ENCODE measurements at places on chromosomes 7 and 10.

DNA sequence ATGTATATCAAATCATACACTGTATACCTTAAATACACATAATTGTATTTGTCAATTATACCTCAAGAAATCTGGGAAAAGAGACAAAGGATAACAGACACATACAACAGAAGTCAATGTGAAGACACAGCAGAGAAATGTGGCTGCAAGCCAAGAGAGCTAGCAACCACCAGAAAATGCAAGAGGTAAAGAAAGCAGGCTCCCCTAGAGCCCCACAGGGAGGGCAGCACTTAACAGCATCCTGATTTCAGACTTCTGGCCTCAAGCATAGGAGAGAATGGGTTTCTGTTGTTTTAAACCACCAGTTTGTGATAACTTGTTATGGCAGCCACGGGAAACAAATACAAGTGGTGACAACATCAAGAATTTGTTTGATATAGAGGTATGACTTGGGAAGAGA, 1197.2 kb downstream of the SORCS1 start:
- DNase-seq: no peak

GRCh38 chr7:136655414-136655813, 213.0 kb upstream of the CHRM2 start:
- no peak for DNase-seq

DNA sequence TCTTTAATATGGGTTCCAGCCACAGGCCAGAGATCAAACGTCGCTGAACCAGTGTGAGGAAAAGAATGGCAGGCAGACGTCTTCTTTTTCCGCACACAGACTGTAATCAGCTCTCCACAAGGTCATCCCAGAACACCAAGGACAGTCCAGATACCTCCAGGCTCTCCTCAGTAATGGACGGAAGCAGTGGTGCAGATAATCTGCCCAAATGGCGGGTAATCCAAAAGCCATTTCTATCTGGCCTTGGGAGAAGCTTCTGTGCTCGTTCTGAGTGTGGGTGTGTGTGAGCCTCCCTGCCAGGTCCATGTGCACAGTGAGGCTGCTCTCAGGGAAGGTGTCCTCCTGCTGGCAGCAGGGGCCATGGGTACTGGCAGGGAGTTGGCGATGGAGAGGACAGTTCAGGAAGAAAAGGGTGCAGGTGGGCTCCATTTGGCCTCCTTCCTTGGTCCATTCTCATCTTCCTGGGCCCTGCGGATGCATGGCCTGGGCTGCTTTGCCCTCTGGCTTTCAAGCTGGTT, 15.6 kb upstream of the TEX36 start:
- DNase-seq: no peak

DNA sequence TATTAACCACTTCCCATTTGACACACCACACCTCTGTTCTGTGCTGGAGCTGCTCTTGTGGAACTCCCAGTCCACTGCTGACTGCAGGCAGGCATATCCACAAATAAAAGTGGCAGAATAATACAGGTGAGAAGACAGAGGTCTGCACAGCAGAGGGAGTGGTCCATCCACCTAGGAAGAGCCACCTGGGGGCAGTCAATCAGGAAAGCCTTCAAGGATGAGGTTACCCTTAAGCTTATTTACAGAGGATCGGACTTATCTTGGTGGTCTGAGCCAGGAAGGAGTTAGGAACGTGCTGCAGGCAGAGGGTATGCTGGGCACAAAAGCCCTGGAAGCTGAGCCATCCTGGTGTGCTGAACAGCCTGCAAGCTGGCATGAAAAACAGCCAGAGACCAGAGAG, 78.7 kb downstream of the FRMPD2 start:
- DNase-seq: no peak

DNA sequence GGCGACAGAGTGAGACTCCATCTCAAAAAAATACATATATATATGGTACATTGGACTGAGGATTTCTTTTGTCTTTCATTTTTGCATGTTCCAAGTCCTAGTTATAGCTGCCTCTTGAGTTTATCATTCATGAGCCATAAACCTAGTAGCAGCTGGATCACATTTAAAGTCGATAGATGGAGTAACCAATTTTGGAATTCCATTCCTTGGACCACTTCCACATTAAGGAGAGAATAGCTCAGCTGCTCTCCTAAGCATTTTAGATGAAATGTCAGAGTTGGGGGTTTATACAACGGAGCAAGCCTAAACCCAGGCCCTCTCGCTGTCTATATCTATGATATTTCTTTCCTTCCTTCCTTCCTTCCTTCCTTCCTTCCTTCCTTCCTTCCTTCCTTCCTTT, 141.2 kb downstream of the LYZL1 start:
- DNase-seq: no peak

GRCh38 chr7:90625562-90625961, 29.4 kb downstream of the CDK14 start:
- no peak for DNase-seq

GRCh38 chr7:298375-298702, 8.4 kb downstream of the FOXL3 start:
- DNase-seq: no peak

DNA sequence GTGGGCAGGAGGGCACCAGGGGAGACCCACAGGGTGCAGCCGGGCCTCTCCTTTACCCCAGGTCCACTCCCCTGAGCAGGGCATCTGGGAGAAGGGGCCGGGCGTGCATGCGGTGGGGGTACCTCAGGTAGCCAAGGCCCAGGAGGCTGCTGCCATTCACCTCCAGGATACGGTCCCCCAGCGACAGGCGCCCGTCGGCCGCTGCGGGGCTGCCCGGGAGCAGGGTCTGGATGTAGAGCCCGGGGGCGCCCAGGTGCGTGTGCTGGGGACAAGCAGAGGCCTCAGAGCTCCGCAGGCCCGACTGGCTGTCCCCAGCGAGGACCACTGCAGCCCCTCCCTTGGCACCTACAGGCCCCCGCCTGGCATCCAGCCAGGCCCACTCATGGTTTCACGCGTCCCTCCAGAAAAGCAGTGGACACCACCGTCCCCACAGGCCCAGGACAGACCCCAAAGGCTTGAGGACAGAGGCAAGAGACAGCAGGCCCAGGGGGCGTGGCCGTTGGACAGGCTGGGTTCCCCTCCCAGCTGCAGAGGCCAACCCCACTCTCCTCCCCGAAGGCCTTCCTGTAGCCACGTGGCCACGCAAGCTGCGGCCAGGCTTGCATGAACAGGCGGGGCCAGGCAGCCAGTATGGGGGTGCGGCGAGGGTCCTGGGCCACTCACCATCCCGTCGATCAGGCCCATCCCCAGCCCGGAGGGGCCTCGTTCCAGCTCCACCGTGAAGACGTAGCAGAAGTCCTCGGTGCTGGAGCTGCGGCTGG, 24.3 kb downstream of the AP5Z1 start:
- DNase-seq: no peak

DNA sequence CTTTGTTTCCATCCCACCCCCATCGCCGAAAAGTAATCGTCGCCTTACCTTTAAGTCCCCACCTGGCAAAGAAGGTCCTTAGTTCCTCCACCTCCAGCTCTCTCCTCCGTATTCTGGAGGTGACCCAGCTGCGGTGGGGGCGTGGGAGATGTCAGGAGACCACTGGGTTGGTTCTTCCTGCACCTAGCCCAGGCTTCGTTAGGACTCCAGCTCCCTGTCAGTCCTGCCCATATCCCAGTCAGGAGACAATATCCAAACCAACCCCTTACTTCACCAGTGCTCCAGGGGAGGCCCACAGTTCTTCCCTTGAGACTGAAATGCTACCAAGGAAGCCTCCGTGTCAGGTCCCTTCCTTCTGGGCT, 693 bp downstream of the ADIRF start:
- DNase-seq: no peak

- DNase-seq: no peak
Measured at GRCh38 chr7:130216750-130217149, 9.1 kb downstream of the SSMEM1 start.

GRCh38 chr7:7416031-7416858, 119.4 kb downstream of the COL28A1 start:
- peak; percentile 42 for DNase-seq

DNA sequence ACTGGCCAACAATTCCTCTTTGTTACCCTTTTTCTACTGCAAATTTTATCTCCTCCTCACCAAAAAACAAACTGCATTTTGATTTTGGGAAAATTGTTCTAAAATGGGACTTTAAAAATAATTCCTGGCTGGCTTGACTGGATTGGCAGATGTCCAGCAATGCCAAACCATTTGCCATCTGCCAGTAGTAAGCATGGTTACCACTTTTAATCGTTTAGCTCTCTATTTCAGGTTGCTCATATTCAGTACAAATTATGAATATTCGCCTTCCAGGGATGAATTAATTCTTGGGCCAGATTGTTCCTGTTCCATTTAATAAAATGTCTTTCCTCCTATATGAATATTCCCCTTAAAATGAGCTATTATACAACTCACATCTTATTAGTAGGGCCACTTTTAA, 35.7 kb downstream of the SMNDC1 start:
- DNase-seq: no peak

All from immature natural killer cell (primary cell).